Left lobe of liver (tissue), 2 donors: ENCODE measurements at places on chromosomes 11 and 22. TPM values are rescaled to one million over a fixed set of nuclear protein-coding genes. Genes with fewer than 3 reads are reported as not detected.

Gene PICALM
- 70.9 TPM for total RNA-seq

Gene PARVA
- 22.4 TPM for total RNA-seq

Gene CLDN5
- 10.4 TPM for total RNA-seq

Gene TBX10
- total RNA-seq = 0.15 TPM

Gene FXYD6
- total RNA-seq = 10.4 TPM

Gene RFPL1
- 0.45 TPM for total RNA-seq

Gene ZNF215
- 0.10 TPM for total RNA-seq

Gene RNF26
- 15.0 TPM for total RNA-seq

Gene SELENOO
- total RNA-seq = 85.2 TPM

Gene SFI1
- total RNA-seq = 7.6 TPM

Gene RIMBP3B
- 0.08 TPM for total RNA-seq

Gene C11orf87
- not detected for total RNA-seq

Gene NKAPD1
- 5.6 TPM for total RNA-seq

Gene NAALAD2
- 0.25 TPM for total RNA-seq

Gene PDGFB
- 0.43 TPM for total RNA-seq

DNA sequence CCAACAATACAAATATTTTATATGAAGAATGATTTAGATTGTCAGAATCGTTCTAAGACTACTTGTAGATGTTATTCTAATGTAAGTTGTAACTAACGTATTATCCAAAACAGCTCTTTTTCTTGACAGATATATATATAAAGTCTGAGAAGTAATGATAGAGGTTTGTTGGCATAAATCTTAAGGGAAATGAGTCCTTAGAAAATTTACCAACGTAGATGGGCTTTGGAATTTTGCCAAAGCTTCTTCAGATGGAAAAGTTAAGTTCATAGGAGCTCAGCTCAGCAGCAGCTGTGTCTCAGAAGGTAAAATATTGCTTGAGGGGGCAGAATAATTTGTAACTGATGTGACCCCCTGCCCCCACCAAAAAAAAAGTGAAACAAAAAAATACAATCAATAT lies 66.7 kb downstream of the BID start:
- DNase-seq = no peak

DNA sequence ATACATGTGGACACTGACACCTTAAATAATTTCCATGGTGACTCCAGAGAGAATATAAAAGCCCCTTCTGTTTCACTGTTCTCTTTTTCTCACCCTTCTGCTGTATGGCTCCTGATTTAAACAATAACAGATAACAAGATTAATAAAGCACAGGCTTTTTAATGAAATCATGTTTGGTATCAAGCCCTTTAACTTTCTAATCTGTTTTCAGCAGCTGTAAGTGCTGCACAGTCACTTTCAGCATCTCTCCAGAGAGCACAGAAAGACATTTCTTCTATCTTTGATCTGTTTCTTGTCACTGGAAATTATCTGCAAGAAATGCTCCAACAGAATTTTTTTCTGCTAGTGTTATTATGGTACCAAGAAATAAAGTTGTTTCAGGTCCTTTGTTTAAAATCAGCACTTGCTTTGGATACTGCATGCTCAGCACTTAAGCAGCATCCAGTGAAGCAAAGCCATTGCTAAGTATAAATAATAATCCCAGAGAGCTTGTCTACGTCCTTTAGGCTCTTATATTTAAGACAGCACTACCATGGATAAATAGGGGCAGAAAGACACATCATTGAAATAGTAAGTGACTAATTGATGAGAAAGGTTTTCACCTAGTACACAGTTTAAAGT lies 134.2 kb upstream of the CARD18 start:
- no peak for DNase-seq

DNA sequence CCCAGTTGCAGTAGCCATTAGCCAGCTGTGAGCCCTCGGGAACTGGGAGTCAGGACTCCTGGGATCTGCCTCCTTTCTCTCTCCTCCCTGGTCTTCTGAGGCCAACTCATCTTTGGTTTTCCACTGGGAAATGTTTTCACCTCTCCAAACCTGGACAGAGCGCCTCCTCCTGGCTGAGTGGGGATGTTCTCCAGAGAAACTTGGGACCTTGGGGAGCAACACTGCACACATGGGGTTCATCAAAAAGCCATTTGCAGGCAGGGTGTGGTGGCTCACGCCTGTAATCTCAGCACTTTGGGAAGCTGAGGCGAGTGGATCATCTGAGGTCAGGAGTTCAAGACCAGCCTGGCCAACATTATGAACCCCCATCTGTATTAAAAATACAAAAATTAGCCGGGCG lies 145.4 kb downstream of the NECTIN1 start:
- no peak for DNase-seq

DNA sequence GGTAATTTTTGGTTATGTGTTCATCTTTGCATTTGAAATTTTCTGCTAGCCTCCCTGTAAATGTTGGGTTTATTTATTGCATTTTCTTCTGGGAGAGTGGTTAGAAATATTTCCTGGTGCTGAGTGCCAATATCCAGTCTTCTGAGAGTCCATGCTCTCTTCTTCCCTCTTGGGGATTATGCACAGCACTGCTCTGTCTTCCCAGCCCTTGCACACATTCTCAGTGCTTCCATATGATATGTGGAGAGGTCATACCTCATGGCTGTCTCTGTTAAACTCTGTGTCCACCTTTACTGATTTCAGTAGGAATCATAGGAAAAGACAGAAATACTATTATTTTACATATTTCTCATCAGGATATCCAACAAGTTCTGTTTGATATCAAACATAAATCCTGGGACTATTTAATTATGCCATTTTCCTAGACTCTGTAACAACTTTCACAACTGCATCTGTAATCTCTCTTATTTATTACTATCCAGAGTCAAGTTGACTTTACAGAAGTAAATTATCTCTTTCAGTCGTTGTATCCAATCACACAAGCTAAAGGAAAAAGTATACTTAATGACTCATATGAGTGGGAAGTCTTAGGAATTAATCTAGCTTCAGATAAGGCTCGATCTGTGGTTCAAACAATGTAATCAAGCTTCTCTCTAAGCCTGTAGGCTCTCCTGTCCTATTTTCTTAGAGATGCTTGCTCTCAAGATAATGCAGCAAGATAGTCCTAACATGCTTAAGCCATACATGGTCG lies 2.7 kb upstream of the NXPE1 start:
- DNase-seq = no peak

DNA sequence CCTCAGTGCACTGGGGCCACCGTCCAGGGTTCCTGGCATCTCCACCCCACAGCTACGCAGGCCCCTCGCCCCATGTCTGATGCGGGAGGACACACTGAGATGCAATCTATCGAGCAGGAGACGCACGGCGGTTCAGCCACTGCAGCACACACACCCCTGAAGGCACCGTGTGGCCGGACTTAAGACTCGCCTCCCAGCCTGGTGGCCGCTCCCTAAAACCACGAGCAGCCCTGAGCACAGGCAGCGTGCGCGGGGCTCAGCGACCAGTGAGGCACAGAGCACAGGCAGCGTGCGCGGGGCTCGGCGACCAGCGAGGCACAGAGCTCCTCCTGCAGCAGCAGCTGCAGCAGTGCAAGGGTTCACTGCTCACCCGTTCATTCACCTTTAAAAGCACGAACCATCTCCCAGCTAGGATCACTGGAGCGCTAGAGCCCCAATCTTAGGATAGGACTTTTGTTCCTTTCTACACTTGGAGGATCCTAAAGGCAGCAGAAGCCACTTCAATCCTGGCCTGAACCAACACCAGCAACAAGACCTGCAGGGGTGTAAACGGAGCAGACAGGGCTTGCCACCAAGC lies 31.4 kb downstream of the TOLLIP start:
- no peak for DNase-seq

DNA sequence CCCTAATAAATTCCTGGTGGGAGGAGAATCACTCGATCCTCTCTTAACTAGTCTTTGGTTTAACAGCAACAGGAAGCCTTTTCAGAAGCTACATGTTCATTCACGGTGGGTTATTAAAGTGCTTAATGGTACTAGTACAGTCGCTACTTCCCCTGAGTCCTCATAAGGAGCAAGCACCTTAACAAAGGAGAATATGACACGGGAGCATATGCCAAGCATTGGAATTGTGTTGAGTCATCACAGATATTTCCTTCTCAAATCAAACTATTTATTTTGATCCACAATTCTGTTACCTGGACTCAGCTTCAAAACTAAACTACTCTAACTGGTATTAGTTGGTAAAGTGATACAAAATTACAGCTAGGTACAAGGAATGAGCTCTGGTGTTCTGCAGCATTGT lies 177.5 kb upstream of the CTSC start:
- DNase-seq = no peak

DNA sequence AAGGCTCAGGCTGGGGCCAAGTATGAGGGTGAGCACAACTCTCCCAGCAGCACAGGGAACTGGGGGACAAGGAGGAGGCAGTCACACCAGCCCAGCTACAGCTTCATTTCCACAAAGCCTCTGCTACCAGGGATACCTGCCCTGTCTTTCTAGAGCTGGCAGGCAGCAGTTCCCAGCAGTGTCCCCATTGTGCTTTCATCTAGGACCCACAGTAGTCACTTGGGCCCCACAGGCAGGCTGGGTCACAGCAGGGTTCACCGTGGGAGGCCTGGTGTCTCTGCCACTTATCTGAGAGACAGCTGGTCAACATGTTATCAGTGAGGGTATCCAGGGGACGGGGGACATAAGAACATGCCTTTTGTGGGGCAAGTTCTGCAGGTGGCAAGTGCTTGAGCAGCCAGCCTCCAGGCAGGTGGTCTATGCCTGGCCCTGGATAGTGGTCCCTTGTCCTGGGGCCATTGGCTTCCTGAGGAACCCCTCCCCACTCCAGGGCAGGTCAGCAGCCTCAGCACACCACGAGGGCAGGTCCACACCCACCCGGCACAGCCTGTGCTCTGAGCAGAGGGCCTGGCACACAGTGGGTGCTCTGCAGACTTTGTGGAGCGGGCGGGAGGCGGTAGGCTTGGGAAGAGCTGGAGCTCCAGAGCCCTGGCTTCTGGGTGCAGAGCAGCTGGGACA lies 29.9 kb downstream of the GNAZ start:
- no peak for DNase-seq

DNA sequence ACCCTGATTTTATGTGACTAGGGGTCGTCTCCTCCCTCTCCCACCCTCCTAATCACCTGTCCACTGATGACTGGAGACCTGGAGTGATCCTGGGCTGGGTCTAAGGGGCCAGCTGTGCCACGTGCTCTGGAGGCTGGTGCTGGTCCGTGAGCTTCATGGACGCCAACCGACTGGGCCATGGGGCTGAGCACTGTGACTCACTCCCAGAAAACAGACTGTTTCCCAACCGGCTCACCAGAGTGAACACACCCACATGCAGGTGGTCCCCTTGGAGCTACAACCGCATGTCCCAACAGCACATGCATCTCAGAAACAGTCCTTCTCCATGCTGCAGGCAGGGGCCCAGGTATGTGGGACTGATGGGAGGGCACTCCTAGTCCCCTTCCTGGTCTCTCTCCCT lies 14.0 kb upstream of the LMO1 start:
- no peak for DNase-seq

- no peak for DNase-seq
Observed at GRCh38 chr11:61749591-61750217, 2.7 kb upstream of the MYRF start.

DNA sequence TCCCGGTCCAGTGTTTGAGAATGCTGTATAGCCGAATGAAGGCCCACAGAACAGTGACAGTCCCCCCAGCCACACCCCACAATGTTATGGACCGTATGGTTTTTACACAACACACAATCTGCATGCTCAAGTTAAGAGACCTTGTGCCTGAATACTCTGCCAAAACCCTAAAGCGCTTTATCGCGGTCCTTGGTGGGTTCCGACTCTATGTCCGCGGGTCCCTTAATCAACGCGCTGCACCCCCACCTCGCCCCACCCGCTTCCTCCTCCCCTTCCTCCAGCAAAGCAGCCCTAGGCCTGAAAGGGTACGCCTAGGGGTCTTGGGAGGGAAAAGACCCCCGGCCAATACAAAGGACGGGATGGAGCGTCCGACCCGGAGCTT lies 442 bp downstream of the COPB1 start:
- no peak for DNase-seq

GRCh38 chr11:128711890-128712289 lies 18.0 kb downstream of the FLI1 start:
- no peak for DNase-seq

GRCh38 chr22:38041760-38042487 lies 15.3 kb upstream of the PICK1 start:
- no peak for DNase-seq

GRCh38 chr11:112298535-112298934 lies 37.9 kb upstream of the PLET1 start:
- peak; percentile 92 for DNase-seq

GRCh38 chr11:95499516-95500135 lies 268.6 kb upstream of the SESN3 start:
- DNase-seq = no peak

DNA sequence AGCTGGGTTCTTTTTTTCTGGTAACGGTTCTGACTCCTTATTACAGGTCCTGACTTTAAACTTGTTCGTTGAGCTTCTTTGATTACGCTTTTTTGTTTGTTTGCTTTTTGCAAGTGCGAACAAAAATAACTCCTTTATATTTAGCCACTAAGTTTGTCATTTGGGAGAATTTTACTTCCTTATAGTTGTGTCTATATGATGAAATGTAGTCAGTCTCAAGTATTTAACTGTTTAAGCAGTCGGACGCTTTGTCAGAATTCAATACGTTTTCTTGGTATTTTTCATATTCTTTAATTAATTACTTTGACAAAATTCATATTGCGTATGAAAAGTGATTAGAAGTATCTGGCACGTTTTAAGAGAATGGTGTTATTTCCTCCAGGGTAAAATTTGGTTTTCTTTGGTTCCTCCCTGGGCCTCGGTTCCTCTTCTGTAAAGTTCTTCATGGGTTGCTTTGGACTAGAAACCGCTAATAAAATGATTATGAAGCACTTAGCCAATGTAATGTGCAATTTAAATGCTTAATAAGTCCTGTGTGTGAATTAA lies 1.3 kb downstream of the CBL start:
- DNase-seq = no peak

DNA sequence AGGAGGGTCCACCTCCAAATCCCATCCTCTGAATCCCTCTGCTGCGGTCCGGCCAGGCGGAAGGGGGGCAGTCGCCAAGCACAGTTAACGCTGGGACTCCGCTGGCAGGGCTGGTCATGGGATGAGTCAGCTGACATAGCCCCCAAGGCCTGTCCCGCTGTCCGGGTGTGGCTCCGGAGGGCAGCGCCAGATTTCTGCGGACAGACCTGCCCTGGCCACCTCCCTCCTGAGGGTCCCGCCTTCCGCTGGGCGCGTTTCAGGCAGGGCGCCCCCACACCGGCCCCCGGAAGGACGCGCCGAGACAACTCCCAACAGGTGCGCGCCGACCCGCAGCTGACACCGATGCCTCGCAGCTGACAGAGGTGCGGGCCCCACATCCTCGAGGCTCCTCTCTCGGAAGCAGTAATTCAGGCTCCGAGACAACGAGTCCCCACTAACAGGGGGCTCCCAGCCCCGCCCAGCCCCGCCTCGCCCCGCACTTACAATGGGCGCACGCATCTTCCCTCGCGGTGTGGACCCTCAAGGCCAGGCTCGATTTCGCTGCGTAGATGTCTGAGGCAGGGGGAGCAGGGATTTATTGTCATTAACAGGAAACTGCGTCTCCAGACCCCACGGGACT lies 607 bp downstream of the PLAAT3 start:
- DNase-seq = peak; percentile 60

DNA sequence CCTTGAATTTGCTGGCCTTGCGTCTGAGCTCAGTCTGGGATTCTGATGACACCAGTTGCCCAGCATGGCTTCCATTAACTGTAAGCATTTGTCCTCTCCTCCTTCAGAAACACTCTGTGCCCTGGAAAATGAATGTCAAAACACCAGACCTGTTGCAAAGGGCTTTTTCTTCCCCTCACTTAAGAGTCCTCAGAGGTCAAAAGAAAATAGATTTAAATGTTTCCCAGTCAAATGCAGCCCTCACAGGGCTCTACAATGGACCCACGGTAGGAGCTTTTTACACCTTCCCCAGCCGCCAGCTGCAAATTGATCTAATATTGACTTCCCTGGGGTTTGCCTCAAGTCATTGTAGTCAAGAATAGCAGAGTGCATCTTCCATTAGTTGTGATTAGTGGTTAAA lies 332.2 kb downstream of the INSC start:
- no peak for DNase-seq
